A549 treated with RU486 at 1 μM for 4 hours (cell line): ENCODE measurements at places on chromosomes 2 and 18. TPM values are rescaled to one million over a fixed set of nuclear protein-coding genes. Genes with fewer than 3 reads are reported as not detected.

Gene CCDC74B
- 5.4 to 7.8 TPM (median 6.5 TPM) in 5 replicates for total RNA-seq

Gene GAREM2
- total RNA-seq: 5.6 to 9.7 TPM (median 7.0 TPM) in 5 replicates

Gene HAT1
- 41.1 to 90.4 TPM (median 74.5 TPM) in 5 replicates for total RNA-seq

Gene VWA3B
- total RNA-seq: 0.51 to 0.77 TPM (median 0.62 TPM) in 3 of 5 replicates, not detected in the others

Gene REG1A
- not detected in 5 replicates for total RNA-seq

Gene R3HDM1
- 24.9 to 29.0 TPM (median 27.1 TPM) in 5 replicates for total RNA-seq

Gene NFATC1
- total RNA-seq: 5.1 to 6.5 TPM (median 6.2 TPM) in 5 replicates

Gene CRYGD
- not detected in 5 replicates for total RNA-seq

Gene CTDP1
- total RNA-seq: 13.3 to 17.6 TPM (median 16.7 TPM) in 5 replicates

Gene NTSR2
- total RNA-seq: not detected in 5 replicates

Gene CDKL4
- total RNA-seq: not detected in 5 replicates

Gene IGFBP5
- total RNA-seq: 0.14 to 0.32 TPM (median 0.29 TPM) in 5 replicates

Gene C2orf78
- total RNA-seq: not detected in 5 replicates

Gene POTEI
- not detected in 5 replicates for total RNA-seq

Gene CPSF3
- total RNA-seq: 45.3 to 62.5 TPM (median 51.6 TPM) in 5 replicates

Gene NXPH2
- not detected in 5 replicates for total RNA-seq

Gene LYPD6
- 0.03 to 0.07 TPM (median 0.06 TPM) in 4 of 5 replicates, not detected in the other for total RNA-seq

Gene TCF23
- not detected in 5 replicates for total RNA-seq

Gene TRIM54
- 0.46 to 0.95 TPM (median 0.48 TPM) in 5 replicates for total RNA-seq

Gene MERTK
- 1.4 to 2.0 TPM (median 1.8 TPM) in 5 replicates for total RNA-seq

Gene PSMA8
- not detected in 5 replicates for total RNA-seq

Gene ASB18
- not detected in 5 replicates for total RNA-seq

Gene SMYD1
- total RNA-seq: not detected in 5 replicates

Gene GDF7
- total RNA-seq: 0.03 to 0.06 TPM (median 0.04 TPM) in 5 replicates

Gene CD302
- 0.89 to 2.5 TPM (median 2.2 TPM) in 5 replicates for total RNA-seq

Gene VPS4B
- 18.5 to 24.2 TPM (median 20.6 TPM) in 5 replicates for total RNA-seq

Gene COMMD1
- total RNA-seq: 38.7 to 58.8 TPM (median 42.8 TPM) in 5 replicates

Gene UGT1A5
- not detected in 5 replicates for total RNA-seq

Gene GPR55
- total RNA-seq: not detected in 5 replicates

Gene APLF
- 0.50 to 0.89 TPM (median 0.59 TPM) in 5 replicates for total RNA-seq

Gene ATP6V1C2
- 0.06 to 0.30 TPM (median 0.14 TPM) in 5 replicates for total RNA-seq

Gene PLA2R1
- 1.4 to 2.9 TPM (median 2.6 TPM) in 5 replicates for total RNA-seq

Gene IDH1
- total RNA-seq: 64.8 to 89.4 TPM (median 81.4 TPM) in 5 replicates

Gene LOXL3
- 0.14 to 0.66 TPM (median 0.25 TPM) in 5 replicates for total RNA-seq

Gene UGT1A10
- total RNA-seq: 0.15 to 0.17 TPM in 2 of 5 replicates, not detected in the others

Gene VSNL1
- total RNA-seq: not detected in 5 replicates

Gene TOGARAM2
- 0.09 to 0.20 TPM (median 0.18 TPM) in 4 of 5 replicates, not detected in the other for total RNA-seq

Gene GAL3ST2
- total RNA-seq: 0.10 to 0.36 TPM (median 0.23 TPM) in 4 of 5 replicates, not detected in the other

Gene NYAP2
- total RNA-seq: not detected in 5 replicates

Gene SEPTIN10
- total RNA-seq: 33.8 to 67.1 TPM (median 54.9 TPM) in 5 replicates

Gene ARMC9
- total RNA-seq: 13.3 to 16.7 TPM (median 15.8 TPM) in 5 replicates

Gene ELOA2
- total RNA-seq: not detected in 5 replicates

Gene PIEZO2
- total RNA-seq: 0.50 to 0.71 TPM (median 0.70 TPM) in 5 replicates

Gene GRP
- total RNA-seq: not detected in 5 replicates
